ENCODE measurements at places on chromosomes 16 and 17.
A peak's percentile ranks its signal among the peaks of the same experiment; 100 is the strongest.

DNA sequence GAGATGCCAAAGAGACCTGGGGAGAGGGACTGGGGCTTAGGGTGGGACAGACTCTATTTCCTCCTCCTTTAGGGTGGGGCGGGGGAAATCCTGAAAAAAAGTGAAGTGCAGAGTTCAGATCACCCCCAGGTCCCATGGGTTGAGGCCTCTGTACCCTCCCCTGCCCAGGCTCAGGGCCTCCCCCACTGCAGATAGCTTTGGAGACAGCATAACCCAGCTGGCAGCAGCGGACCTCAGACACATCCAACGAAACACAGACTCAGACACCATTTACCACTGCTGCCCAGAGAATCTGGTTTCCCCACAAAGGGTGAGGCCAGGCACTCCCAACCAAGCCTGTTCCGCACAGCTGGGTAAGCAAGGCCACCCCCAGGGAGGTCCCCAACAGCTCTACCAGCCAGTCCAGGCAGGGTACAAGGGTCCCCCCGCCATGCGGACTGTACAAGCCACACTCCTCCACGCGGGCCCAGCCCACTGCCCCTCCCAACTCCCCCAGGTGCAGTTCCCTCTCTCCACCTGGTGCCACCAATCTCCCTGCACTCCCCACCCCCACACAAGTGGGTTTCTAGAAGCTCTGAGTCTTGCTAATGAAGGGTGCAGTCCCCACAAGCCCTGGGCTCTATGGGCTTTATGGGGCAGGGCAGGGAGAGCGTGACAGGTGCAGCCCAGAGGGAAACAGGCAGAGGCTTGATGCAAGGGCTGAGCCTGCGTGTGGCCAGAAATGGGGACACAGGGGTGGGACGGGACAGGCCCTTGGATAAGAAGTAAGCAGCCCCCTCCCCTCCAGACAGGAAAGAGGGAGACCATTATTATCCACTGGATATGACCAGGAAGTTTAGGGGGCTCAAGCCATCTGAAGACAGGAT lies 8.9 kb downstream of the RHBDF2 start:
- DNase-seq, result no peak

DNA sequence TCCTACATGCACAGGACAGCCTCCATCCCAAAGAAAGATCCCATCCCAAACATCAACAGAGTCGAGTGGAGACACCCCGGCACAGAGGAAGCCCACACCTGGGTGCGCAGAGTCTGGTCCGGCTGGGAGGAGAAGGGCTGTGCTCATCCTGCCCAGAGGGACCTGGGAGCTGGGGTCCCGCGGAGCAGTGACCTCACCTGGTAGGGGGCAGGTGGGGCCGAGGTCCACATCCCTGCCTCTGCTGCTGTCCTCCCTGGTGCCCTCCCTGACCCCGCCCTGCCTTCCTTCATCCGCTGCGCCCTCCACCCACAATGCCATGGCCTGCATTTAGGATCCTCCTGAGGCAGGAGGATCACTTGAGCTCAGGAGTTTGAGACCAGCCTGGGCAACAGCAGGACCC lies 2.9 kb downstream of the C16orf90 start:
- DNase-seq, result no peak

DNA sequence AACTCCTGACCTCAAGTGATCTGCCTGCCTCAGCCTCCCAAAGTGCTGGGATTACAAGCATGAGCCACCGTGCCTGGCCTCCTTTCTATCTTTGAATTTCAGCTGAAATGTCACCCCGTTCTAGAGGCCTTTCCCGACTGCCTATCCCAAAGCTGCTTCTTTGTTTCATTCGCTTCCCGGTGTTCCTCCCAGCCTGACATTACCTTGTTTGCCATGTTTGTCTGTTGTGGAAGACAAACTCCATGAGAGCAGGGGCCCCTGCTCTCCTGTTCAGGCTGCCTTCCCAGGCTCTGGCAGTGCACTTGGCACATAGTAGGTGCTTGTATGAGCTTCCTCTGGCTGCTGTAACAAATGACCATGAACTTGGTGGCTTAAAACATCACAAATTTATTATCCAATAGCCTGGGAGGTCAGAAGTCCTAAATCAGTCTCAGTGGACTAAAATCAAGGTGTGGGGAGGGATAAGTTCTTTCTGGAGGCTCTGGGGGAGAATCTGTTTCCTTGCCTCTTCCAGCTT lies 2.6 kb upstream of the CCL22 start:
- no peak for DNase-seq

GRCh38 chr17:55444471-55445441 lies 23.1 kb upstream of the MMD start:
- peak; percentile 17 for DNase-seq

GRCh38 chr16:89473136-89473712 lies 17.1 kb downstream of the ANKRD11 start:
- no peak for DNase-seq

GRCh38 chr17:78736526-78737079 lies 45.5 kb downstream of the CYTH1 start:
- peak; percentile 69 for DNase-seq

- DNase-seq, result no peak
Measured at GRCh38 chr16:30691907-30692306, 7.1 kb upstream of the SRCAP start.

DNA sequence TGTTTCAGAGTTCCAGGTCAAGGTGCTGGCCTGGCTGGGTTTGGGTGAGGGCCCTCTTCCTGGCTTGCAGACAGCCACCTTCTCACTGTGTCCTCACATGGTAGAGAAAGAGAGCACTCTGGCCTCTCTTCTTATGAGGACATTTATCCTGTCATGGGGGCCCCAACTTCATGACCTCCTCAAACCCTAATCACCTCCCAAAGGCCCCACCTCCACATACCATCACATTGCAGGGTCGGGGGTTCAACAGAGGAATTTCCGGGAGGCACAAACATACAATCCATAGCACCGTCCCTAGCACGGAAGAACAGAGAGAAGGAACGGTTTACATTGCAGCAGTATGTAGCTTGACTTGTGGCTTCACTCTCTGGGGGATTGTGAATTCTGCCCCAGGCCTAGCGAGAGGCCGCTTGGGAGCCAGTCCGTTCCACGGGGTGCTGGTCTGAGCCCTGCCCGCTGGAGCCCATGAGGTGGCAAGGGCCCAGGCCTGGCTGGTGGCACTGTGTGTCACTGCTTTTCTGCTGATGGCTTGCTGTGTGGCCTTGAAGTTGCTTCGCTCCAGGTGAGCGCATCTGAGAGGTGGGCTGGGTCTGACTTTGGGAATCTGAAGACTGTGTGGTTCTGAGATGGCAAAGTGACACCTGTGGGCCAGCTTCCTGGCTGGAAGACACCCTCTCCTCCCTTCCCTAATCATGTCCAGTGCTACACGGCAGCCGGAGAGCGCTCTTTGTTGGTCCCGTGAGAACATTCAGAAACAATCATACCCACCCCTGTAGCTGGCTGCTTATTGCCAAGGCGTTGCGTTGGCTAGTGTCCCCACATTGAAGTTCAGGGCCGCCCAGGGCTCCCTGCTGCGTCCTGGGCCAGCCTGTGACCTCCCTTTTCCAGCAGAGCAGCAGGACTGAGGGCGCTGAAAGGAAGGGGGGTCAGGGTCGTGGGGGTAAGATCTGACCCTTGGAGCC lies 98.3 kb downstream of the CMIP start:
- no peak for DNase-seq

DNA sequence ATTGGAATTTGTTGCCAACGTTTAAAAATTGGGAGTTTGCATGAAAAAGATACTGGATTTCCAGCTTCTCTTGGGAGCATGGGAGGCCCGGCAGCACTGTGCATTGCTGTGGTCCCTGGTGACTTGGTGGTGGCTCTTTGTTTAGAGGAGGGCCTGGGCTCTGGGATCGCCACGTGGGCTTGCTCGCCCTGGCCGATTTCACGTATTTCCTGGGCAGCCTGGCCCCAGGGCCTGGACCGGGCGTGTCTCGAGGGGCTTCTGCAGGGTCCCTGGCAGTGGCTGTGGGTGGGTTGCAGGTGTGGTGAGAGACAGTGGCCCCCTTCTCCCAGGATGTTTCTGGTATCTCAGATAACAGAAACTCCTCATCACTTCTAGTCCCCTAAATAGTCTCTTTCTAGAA lies 67.9 kb downstream of the ATP2C2 start:
- no peak for DNase-seq

DNA sequence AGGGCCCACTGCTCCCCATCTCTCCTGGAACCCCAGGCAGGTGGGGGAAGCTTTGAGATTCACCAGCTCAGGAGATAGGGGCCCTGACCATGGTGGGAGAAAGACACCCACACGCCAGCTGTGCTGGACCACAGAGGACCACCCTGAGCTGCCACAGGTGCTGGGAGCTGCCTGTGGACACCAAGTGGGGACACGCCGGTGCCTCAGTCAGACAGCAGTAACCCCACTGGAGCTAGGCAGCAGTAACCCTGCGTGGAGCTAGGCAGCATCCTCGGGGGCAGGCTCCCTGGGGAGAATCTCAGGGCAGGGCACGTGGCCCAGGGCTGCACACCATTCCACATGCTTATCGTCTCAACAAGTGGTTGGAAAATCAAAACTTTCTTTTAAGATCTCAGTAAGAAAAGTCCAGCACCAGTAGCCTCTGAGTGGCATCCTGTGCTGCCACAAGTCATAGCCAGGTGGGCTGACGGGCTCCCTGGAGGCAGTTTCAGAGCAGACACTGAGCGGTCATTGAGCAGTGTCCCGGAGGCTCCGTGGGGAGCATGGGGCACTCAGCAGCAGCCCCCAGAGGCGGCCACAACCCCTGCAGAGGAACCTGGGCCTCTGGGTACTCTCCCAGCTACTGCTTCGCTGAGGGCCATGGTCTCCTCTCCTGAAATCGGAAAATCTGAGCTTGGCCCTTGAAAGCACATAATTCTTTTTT lies 8.0 kb upstream of the HEXD start:
- no peak for DNase-seq

- no peak for DNase-seq
Measured at GRCh38 chr16:83005653-83006160, 378.9 kb downstream of the CDH13 start.

DNA sequence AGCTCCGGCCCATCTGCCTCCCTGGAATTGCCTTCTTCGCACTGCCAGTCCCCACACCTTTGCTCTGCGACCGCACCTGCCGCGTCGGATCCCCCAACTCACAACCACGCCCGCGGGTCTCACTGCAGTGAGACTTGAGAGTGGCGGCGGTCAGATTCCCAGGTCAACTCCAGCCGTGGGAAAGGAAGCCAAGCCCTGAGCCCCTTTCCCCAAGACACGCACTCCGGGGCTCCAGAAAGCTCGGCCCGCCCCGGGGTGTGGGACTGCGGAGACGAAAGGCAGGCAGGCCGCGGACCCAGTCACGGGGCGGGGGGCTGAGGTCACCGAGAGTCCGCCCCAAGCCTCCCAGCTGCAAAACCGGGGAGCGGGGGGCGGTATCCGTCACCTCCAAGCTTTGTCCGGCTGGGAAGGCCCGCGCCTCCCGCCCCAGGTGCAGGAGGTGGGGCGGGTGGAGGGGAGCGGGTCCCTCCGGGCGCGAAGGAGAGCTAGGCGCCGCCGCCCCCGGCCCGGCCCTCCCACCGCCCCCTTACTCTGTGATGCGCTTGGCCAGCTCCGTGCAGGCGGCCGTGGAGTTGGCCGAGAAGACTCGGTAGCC lies 615 bp downstream of the PRPSAP1 start:
- DNase-seq, result no peak

GRCh38 chr16:47467501-47467900 lies 6.4 kb downstream of the PHKB start:
- DNase-seq, result no peak

DNA sequence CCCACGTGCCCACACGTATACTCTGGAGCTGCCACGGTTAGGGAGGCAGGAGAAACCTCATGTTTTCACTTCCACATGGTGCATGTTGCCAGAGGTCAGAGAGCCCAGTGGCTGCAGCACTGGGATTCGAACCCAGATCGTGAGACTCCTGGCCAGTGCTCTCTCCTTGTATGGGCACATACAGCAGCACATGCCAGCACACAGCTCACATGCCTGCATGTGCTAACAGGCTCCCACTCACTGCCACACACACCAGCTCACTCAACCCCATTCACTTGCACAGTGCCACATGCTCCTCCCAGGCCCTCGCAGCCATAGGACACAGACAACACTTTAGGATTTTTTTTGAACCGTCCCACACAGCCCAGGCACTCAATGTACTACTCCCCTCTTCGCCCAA lies 49.5 kb upstream of the MRPS23 start:
- no peak for DNase-seq

DNA sequence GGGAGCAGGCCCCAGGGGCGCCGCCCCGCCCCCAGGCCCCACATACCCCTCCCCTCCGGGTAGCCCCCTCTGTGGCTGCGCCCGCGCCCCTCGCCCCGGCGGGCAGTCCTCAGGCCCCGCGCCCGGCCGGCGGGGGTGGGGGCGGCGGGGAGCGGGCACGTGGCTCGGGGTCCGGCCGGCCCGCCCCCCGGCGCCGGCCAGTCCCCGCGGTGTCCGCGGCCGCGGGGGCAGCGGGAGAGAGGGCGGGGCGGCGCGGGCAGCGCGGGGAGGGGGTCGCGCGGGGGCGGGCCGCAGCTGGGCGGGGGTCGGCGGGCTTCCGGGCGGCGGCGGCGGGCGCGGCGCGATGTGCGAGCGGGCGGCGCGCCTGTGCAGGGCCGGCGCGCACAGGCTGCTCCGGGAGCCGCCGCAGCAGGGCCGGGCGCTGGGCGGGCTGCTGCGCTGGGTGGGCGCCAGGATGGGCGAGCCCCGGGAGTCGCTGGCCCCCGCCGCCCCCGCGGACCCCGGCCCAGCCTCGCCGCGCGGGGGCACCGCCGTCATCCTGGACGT lies 335 bp downstream of the NECAB2 start:
- no peak for DNase-seq

DNA sequence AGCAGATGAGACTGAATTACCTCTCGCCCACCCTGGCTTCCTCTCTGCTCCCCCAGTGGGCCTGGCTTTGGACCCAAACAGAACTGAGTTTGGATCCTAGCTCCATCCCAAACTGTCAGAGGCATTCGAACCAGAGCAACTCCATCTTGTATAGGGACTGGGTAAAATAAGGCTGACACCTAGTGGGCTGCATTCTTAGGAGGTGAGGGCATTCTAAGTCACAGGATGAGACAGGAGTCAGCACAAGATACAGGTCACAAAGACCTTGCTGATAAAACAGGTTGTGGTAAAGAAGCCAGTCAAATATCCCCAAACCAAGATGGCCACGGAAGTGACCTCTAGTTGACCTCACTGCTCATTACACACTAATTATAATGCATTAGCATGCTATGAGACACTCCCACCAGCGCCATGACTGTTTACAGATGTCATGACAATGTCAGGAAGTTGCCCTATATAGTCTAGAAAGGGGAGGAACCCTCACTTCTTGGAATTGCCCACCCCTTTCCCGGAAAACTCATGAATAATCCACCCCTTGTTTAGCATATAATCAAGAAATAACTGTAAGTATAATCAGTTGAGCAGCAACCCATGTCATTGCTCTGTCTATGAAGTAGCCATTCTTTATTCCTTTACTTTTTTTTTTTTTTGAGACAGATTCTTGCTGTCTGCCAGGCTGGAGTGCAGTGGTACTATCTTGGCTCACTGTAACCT lies 44.4 kb downstream of the LYRM1 start:
- DNase-seq, result no peak
